Activated B cell treated with CpG ODN at 0.5 μM for 24 hours (primary cell): ENCODE measurements at places on chromosomes 6 and 20.

- no peak for DNase-seq
These were observed 67.1 kb downstream of the SYCP2 start for GRCh38 chr20:59866338-59866737.

DNA sequence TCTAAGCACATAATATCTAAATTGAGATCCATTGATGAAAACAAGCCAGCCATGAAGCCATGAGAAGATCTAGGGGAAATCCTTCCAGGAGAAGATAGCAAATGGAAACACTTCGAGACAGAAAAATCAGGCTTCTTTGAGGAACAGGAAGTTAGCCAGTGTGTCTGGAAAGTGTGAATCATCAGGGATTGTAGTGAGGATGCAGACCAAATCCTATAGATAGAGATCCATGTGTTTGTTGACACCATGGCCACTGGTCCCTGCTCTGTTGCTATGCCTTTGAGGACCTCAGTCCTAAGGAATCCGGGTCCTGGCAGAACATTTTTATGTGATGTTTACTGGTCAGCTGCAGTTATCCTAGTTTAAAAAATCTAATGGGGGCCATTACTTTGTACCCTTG, 6.6 kb upstream of the ELOVL2 start:
- DNase-seq = no peak

GRCh38 chr20:36506253-36506652, 35.1 kb upstream of the MYL9 start:
- no peak for DNase-seq

DNA sequence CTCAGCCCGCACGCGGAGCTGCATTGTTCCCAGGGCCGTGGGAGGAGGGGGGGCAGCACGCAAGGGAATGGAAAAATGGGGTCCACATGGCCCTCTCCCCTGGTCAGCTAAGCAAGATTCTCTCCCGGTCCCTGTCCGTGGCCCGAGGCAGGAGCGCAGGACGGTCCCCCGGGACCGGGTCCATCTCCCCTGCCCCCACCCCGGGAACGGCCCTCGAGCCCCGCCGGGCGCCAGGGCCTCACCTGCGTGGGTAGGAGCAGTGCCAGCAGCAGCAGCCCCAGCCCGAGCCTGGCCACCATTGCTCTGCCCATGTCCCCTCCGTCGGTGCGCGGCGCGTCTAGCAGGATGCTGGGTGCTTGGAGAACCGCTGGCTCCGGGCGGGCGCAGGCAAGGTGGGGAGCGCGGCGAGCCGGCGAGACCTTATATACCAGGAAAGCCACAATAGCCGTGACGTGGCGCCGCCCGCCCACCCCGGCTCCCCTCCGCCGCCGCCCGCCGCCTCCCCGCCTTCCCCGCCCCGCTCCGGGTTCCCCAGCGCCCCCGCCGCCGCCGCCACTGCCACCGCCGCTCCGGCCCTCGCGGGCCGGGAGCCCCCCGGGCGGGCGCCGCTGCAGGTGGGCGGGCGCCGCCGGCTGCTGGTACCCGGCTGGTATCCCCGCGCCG, at the start of gene CD24:
Gene CD24, minus strand, starts transcription at position 394 of the 663 bp plus-strand sequence. Its CDS starts 83 bp downstream, at position 311.
- no peak for DNase-seq

DNA sequence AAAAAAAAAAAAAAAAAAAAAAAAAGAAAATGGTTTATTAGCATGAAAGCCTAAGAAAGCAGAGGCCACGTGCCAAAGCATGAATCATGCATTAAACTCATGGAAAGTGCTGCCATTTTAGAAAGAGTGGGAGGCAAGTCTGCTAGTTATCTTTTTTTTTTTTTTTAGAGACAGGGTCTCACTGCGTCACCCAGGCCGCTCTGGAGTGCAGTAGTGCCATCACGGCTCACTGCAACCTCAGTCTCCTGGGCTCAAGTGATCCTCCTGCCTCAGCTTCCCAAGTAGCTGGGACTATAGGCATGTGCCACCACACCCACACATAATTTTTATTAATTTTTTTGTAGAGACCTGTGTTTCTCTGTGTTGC, 5.2 kb downstream of the VWA7 start:
- no peak for DNase-seq

GRCh38 chr6:134373282-134373922, 55.5 kb upstream of the SGK1 start:
- DNase-seq = no peak

- no peak for DNase-seq
These were observed 69.9 kb downstream of the HACE1 start for GRCh38 chr6:104789770-104790190.

DNA sequence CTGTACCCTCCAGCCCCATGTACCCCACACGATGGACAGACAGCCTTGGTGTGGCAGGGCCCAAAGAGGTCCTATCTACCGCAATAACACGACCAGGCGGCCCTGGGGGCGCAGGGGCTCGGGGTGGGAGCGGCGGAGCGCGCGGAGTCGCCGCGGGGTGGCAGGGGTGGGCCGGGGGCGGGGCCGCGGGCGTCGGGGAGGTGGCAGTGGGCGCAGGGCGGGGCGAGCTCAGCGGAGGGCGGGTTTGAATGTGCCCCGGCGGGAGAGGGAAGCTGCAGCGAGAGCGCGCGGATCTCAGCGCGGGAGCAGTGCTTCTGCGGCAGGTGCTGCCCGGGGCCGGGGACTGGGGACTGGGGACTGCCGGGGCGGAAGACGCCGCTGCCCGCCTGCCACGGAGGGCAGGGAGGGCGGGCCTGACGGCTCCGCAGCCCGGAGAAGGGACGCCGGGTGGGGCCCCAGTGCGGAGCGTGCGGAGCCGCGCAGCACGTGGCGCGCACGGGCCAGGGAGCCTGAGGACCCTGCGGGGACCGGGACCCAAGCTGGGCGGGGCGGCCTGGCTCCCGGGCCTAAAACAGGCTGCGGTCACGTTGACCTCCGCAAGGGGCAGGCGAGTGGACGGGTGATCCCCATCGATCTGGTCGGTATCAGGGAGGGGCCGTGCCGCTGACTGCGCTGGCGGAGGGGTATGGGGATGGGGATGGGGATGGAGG, at the start of gene SLC29A1:
Gene SLC29A1, plus strand, starts transcription at position 277 of the 710 bp plus-strand sequence. CDS start 3,719 bp downstream, outside the sequence.
- peak; percentile 81 for DNase-seq

GRCh38 chr6:34098045-34098936, 47.6 kb downstream of the GRM4 start:
- DNase-seq = no peak

- no peak for DNase-seq
These were observed 18.9 kb upstream of the DSN1 start for GRCh38 chr20:36792422-36792821.

- DNase-seq = no peak
These were observed 87.8 kb downstream of the PLEKHG1 start for GRCh38 chr6:150687508-150687907.

- DNase-seq = no peak
These were observed 1293.3 kb downstream of the EPHA7 start for GRCh38 chr6:92126088-92126487.

GRCh38 chr6:21739838-21740237, 146.3 kb downstream of the SOX4 start:
- DNase-seq = no peak

DNA sequence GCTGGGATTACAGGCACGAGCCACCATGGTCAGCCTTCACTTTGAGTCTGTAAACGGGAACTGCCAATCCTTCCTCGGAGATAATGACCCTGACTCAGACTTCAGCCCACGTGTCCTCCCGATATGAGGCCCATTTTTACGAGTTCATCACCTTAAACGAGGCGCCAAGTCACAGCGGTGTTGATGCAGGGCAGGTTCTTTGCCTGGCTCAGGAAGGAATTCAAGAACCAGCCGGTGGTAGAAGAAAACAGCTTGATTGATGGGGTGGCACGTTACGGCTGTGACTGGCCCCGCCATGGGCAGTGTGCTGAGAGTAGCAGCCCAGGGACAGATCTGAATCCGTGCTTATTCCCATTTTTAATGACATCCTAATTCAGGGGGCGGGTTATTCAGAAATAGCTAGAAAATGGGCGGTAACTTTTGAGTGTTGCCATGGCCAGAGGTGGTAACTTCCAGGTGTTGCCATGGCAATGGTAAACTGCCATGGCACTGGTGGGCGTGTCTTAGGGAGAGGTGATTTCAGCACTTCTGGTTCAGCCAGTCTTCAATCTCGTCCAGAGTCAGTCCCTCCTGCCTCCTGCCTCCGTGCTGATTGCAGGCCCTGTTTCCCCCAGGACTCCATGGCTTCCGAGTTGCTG, 9.1 kb upstream of the MAP1LC3A start:
- no peak for DNase-seq

- no peak for DNase-seq
These were observed 216.8 kb upstream of the CDYL start for GRCh38 chr6:4559281-4559875.

GRCh38 chr6:3887150-3887700, 38.1 kb downstream of the FAM50B start:
- no peak for DNase-seq

DNA sequence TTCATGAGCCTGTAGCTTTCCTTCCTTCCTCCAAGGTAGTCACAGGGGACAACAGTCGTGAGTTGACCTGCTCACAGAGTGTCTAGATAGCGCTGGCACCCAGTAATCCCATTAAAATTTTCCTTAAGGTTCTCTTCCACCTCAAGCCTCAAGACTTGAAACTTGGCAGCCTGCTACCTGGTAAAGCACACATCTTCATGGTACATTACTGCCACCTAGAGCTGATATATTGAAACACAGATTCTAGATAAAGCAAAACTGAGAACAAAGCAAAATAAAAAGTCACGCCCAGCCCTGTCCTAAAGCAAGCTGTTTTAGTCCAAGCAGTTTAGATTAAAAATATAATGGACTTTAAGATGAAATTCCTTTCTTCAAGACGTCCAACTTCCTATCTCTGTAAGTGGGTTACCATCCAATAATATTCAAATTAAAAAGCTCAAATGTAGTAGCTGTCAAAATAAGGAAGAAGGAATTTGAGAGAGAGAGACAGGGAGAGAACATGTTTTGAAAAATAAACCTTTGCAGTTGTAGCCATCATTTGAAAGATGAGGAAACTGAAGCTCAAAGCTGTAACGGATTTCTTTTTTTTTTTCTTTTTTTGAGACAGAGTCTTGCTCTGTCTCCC, 50.7 kb upstream of the CD83 start:
- no peak for DNase-seq

GRCh38 chr6:24448396-24448795, 41.0 kb downstream of the GPLD1 start:
- DNase-seq = no peak

- no peak for DNase-seq
These were observed 14.2 kb upstream of the NPBWR2 start for GRCh38 chr20:64121586-64121985.

- no peak for DNase-seq
These were observed 188.3 kb upstream of the ZFP64 start for GRCh38 chr20:52379723-52380336.

DNA sequence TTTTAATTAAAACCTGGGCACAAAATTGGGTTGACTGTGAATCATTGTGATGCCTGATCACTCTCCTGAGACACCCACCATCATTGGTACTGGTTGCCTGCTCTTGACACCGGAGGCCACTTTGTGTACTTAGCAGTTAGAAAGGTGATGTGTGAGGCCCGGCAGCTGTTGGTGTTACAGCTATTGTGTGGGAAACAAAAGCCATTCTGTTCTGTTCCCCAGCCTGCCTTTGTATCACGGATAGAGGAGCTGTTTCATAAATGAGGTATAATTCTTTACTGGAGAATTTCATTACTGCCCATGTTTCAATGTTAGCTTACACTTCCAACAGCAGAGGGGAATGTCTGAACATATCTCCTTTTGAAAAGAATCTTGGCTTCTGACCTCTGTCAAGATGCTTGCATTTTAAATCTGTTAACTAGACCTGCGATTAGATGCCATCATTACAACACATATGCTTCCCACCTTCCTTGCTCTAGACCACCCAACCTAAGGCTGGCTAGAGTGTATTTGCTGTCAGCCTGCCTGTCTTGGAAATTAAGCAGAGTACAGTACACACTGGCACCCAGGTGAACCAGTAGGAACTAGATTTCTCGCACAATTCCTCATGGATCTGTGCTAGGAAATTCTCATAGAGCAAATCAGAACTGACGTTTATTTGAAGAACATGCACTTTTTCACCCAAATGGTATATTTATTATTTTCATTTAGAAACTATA, 142.4 kb upstream of the INSM1 start:
- no peak for DNase-seq

- no peak for DNase-seq
These were observed 112.5 kb downstream of the WDR27 start for GRCh38 chr6:169589293-169589692.

DNA sequence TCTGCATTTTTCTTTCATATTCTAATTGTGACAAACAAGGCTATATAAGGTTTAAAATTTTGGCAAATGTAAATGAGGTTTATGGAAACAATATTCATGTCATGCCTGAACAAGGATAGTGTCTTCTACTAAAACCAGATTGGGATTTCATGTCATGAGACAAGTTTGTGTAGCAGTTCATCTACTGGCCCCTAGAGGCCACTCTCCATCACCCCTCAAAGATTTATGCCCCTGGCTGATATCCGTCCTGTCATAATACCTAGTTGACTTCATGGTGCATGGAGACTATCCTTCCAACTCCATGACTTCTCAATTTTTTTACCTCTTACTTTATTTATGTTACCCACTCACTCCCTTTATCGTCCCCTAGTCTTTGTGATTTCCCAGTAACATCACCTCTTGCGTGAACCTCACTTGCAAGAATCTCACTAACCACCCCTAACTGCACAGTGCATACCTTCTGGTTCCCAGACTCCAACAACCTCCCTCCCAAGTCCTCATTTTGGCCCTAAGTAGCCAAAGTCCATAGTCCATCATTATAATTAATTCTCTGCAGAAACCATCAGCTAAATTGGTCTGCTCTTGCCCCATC, 179.8 kb downstream of the TASP1 start:
- no peak for DNase-seq

- DNase-seq = no peak
These were observed 437.8 kb upstream of the ID4 start for GRCh38 chr6:19399406-19399805.

- no peak for DNase-seq
These were observed 71.8 kb downstream of the IGF2R start for GRCh38 chr6:160040527-160041264.

GRCh38 chr20:32831982-32832381, 12.2 kb downstream of the MAPRE1 start:
- no peak for DNase-seq

DNA sequence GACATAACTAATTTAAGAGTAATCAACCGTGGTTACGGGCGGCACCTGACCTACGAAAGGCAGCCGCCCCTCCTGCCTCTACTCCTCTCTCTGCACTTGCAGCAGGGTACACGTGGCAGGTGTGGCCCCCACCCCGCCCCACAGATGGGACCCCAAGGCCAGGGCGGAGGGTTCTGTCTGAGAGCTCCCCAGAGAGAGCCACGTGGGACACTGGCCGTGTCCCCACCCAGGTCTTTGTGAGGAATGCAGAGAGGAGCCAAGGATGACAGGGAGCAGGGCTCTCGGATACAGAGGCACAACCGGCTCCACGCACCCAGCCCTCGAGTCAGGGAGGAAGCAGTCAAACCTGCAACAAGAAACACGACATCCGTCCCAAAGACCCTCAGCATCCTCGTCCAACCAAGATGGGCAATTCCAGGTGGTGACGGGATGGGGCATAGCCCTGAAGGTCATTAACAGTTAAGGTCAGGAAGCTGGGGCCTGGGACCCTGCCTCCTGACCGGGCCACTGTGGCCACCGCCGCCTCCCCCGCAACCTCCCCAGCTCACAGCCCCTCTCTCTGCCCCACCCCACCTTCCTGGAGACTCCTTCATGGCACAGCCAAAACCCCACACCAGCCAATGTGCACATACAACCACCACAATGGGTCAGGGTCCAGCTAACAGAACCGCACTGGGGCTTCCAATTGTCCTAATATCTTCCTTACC, 47.1 kb downstream of the TAF4 start:
- no peak for DNase-seq
